ENCODE measurements at places on chromosomes 3 and 15. TPM values are rescaled to one million over a fixed set of nuclear protein-coding genes. Genes with fewer than 3 reads are reported as not detected.

GRCh38 chr3:17602126-17602525, 140.3 kb downstream of the TBC1D5 start:
- H3K4me3 ChIP-seq = no peak overlapping the region
- no peak for DNase-seq
- no peaks in the 10 kb centered on the region for H3K27me3 ChIP-seq
- H3K27ac ChIP-seq = no peak overlapping the region
- no peaks in the 10 kb centered on the region for H3K36me3 ChIP-seq
- no peaks in the 10 kb centered on the region for H3K4me1 ChIP-seq

DNA sequence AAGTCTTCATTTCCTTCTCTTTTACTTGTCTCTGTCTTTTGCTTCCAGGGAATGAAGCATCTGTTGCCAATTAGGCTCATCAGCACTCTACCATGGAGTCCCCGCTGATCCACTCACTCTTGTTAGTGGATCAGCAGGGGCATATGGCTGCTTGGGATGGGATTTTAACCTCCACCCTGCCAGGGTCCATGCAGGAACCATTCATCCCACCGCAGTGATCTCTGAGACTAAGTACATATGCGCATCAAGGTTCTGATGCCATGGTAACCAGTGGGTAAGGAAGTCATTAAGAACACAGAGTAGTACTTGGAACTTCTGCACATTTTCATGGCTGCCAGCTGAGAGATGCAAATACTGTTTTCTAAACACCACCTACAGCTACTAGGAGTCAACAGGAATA, 374.0 kb upstream of the ALCAM start:
- H3K4me1 ChIP-seq = no peaks in the 10 kb centered on the region
- H3K36me3 ChIP-seq = no peaks in the 10 kb centered on the region
- H3K27ac ChIP-seq = no peak overlapping the region
- no peak for DNase-seq
- H3K4me3 ChIP-seq = no peak overlapping the region

RLBP1 gene
- not detected for polyA plus RNA-seq

DNA sequence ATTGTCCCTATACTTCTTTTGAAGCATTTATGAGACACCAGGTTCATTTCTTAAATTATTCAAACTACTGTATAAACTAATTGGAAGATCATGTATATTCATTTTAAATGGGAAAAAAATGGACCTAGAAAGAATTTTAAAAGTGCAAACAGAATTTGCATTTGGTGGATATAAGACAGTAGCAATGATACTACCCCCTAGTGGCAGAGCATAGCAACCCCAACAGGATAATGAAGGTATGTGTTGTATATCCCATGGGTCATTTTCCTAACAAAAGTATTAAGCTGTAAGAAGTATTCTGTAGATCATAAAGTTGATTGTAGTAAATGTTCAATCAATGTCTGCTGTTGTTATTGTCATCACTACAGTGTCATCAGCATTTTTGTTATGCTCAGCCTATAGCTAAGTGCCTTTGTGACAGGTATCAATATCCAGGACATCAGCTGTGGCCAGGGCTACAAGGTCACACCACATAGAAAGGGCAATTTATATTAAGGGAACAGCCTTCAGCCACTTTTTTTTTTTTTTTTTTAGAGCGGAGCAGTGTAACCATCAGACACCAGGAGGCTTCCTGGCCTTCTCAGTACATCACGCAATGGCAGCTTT, 175.8 kb downstream of the FOXB1 start:
- H3K4me3 ChIP-seq = no peak overlapping the region
- peak; percentile 39 for DNase-seq
- no peaks in the 10 kb centered on the region for H3K36me3 ChIP-seq
- no peaks in the 10 kb centered on the region for H3K27me3 ChIP-seq
- H3K27ac ChIP-seq = no peak overlapping the region

DNA sequence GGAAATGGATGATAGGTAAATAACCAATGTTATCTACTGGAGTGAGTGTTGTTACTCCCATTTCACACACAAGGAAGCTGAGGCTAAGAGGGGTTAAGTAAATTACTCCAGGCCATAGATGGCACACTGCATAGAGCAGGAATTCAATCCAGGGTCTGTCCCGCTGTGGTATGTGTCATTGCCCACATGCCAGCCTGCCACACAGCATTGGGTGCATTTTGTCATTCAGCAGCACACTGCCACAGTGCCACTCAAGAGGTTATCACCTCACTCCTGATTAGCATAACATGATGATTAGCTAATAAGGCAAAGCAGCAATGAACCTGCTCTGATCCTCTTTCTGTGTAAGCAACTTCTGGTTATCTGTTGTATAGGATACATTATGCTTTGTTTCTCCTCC, 157.4 kb upstream of the CTNNB1 start:
- no peak for DNase-seq
- H3K27ac ChIP-seq = no peak overlapping the region
- H3K4me3 ChIP-seq = no peak overlapping the region
- no peaks in the 10 kb centered on the region for H3K27me3 ChIP-seq

GRCh38 chr3:34856081-34856947, 783.0 kb upstream of the ARPP21 start:
- H3K27ac ChIP-seq = no peak overlapping the region
- peaks cover 4% of the 10 kb centered on the region for H3K27me3 ChIP-seq
- H3K36me3 ChIP-seq = no peaks in the 10 kb centered on the region
- H3K4me1 ChIP-seq = peaks cover 6% of the 10 kb centered on the region
- no peak for DNase-seq

GRCh38 chr15:100732211-100733055, 130.0 kb downstream of the ASB7 start:
- H3K27me3 ChIP-seq = no peaks in the 10 kb centered on the region
- peaks cover 9% of the 10 kb centered on the region for H3K4me1 ChIP-seq
- H3K4me3 ChIP-seq = no peak overlapping the region

FBXW12 gene
- polyA plus RNA-seq = not detected

HCN4 gene
- 0.06 TPM for polyA plus RNA-seq

SEMA3G gene
- polyA plus RNA-seq = 5.1 TPM

DNA sequence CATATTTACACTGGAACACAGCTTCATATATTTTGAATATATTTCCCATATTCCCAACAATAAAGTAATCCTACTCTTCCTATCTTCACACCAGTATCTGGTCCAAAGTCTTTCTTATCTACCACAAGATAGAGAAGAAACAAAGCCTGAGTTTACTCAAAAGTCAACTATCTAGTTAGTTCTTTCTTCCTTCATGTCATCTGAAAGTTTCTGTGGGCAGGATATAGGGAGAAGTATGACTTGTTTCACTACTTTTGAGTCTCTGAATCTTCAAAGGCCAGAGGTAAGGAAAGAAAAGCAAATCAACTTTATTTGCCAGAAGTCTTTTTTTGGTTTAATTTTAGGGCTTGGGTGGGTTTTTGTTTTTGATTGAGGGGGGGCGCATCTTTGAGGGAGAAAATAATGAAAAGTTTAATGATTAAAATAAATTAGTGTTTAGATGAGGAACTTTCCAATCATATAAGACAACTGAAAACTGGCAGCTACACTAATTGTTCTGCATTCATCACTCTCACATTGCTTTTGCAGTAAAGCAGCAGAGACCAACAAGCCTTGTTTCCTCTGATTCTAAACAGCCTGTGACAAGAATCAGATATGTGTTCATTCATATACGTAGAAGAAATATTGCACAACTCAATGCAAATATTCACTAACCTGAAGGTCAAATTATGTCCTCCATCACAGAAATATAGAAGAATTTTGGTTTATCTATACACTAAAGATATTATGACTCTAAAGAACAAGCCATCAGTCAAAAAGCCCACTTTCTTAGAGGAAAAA, 421.4 kb downstream of the SHQ1 start:
- no peaks in the 10 kb centered on the region for H3K27me3 ChIP-seq
- no peak for DNase-seq
- no peaks in the 10 kb centered on the region for H3K4me1 ChIP-seq
- H3K27ac ChIP-seq = no peak overlapping the region
- H3K36me3 ChIP-seq = no peaks in the 10 kb centered on the region

TGM4 gene
- 0.01 TPM for polyA plus RNA-seq

GRCh38 chr15:59063042-59063441, 41.9 kb upstream of the CCNB2 start:
- H3K27me3 ChIP-seq = no peaks in the 10 kb centered on the region
- H3K4me3 ChIP-seq = no peak overlapping the region
- DNase-seq = no peak
- no peak overlapping the region for H3K27ac ChIP-seq
- H3K4me1 ChIP-seq = no peaks in the 10 kb centered on the region
- H3K36me3 ChIP-seq = peaks cover 25% of the 10 kb centered on the region

SAMD7 gene
- polyA plus RNA-seq = not detected

GRCh38 chr3:102336130-102336529, 98.7 kb upstream of the ZPLD1 start:
- no peak overlapping the region for H3K27ac ChIP-seq
- no peaks in the 10 kb centered on the region for H3K36me3 ChIP-seq
- no peaks in the 10 kb centered on the region for H3K4me1 ChIP-seq
- no peak for DNase-seq
- H3K4me3 ChIP-seq = no peak overlapping the region

DNA sequence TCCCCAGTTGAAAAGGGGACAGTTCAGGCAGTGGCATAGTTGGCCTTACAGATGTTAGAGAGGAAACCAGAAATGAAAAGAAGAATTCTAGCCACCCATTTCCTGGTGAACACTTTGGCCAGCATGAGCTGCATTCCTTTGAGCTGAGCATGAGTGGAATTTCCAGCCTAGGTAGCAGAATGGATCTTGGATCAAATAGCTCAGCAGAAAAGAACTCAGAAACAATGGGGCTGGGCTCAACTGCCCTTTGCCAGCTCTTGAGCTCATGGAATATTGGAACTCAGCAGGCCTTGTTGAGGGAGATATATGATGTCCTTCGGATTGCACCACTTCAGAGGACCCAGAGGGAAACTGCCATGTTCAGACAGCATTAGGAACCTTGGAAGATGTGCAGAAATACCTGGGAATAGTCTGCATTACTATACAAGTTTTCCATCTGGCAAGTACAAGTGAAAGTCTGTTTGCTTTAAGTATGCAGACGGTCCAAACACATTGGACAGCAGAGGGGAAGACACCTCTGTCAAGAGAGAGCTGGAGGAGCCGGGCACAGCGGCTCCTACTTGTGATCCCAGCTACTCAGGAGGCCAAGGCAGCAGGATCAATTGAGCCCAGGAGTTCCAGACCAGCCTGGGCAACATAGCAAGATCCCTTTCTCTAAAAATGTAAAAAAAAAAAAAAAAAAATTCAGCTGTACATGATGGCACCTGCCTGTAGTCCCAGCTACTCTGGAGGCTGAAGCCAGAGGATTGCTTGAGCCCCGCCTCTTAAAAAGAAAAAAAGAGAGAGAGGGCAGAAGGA, 3.1 kb upstream of the CDV3 start:
- no peak overlapping the region for H3K4me3 ChIP-seq
- peaks cover 12% of the 10 kb centered on the region for H3K4me1 ChIP-seq
- peak; percentile 18 for DNase-seq
- no peaks in the 10 kb centered on the region for H3K27me3 ChIP-seq
- peaks cover under 1% of the 10 kb centered on the region for H3K36me3 ChIP-seq

ACVR2B gene
- 0.80 TPM for polyA plus RNA-seq

GRCh38 chr15:87349181-87349580, 907.4 kb downstream of the NTRK3 start:
- H3K36me3 ChIP-seq = no peaks in the 10 kb centered on the region
- DNase-seq = peak; percentile 65
- H3K4me3 ChIP-seq = no peak overlapping the region
- H3K27ac ChIP-seq = no peak overlapping the region
- no peaks in the 10 kb centered on the region for H3K27me3 ChIP-seq
- peaks cover 10% of the 10 kb centered on the region for H3K4me1 ChIP-seq

DNA sequence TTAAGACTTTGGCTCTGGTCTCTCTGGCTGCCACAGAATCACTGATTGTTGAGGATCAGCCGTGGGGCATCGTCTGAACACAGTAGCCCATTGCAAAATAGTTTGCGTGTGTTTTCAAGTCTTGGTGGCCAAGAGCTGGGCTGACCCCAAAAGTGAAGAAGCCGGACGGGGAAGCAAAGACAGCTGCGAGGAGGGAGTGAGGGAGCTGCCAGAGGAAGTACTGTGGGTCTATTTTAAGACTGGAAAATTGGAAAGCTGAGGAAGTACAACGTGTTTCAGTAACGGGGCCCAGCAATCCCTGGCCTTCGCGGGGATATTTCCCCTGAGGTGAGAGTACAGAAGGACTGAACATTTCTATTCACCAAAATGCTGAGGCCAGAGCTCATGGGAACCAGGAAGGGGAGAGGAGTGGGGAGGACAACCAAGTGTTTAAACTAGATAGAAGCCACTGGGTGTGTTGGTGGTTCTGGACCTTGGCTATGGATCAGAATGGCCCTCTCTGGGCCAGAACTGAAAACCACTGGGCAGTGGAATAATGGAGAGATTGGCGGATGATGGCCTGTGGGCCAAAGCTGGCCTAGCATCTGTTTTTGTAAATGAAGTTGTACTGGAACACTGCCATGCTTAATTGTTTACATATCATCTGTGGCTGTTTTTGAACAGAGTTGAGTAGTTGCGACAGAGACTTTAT, 34.1 kb upstream of the LIMD1 start:
- H3K27me3 ChIP-seq = no peaks in the 10 kb centered on the region
- DNase-seq = peak; percentile 92
- H3K27ac ChIP-seq = peak overlapping the region; percentile 88
- no peak overlapping the region for H3K4me3 ChIP-seq
- no peaks in the 10 kb centered on the region for H3K36me3 ChIP-seq
- H3K4me1 ChIP-seq = peaks cover 18% of the 10 kb centered on the region

GRCh38 chr15:56390739-56391267, 25.6 kb downstream of the TEX9 start:
- no peak overlapping the region for H3K4me3 ChIP-seq
- no peak overlapping the region for H3K27ac ChIP-seq
- H3K36me3 ChIP-seq = peaks cover 6% of the 10 kb centered on the region
- H3K27me3 ChIP-seq = no peaks in the 10 kb centered on the region
- DNase-seq = no peak

Data from lung (tissue), 17 donors.